Activated effector memory CD4-positive, alpha-beta T cell treated with Interleukin-2 at 50 U/mL for 16 hours (primary cell): ENCODE measurements at places on chromosomes 5 and 9.

- no peak for DNase-seq
Observed at GRCh38 chr9:24095246-24095645, 269.2 kb upstream of the ELAVL2 start.

DNA sequence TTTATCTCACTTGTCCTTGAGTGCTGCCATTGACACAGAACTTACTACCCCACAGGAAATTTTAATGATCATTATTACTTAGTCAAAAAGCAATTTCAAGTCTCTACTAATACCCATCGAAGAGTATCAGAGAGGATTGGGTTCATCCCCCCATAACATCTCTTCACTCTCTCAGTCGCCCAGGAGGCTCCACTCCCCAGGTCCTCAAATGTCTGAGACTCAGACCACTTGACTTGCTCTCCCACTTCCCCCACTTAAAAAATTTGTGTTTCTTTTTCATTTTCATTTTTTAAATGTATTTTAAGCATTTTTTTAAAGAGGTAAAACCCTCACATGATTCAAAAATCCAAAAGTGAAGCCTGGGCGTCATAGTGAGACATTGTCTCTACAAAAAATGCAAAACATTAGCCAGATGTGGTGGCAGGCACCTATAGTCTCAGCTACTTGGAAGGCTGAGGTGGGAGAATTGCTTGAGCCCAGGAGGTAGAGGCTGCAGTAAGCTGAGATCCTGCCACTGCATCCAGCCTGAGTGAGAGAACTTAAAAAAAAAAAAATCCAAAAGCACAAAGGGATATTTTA lies 56.8 kb upstream of the TRAF1 start:
- DNase-seq = no peak

- no peak for DNase-seq
Observed at GRCh38 chr9:130898552-130898852, 1.9 kb upstream of the QRFP start.

DNA sequence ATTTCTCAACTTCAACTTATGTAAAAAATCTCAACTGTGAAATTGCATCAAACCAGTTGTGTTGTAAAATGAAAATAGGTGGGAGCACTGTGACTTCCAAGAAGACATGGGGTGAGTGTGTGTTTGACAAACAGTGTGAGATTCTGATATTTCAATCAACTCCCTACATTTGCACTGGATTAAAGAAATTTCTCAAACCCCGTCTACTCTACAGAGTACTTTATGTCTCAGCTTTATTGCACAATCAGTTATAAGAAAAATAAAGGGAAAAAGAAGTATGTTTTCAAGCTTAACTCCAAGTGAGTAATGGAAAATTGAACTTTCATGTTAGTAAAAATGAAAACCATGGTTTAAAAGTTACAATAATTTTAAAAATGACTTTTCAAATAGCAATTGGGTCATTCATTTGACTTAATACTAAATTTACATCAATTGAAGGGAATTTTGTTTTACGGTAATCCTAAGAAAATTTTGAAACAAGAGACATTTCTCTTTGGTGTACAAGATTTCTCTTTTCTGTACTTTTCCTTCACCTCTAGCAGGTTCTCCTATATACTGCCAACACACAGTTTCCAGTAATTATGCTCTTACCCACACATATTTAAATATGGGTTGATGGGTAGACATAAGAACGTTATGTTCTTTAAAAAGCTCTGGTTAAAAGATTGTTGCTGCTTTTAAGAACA lies 80.3 kb downstream of the CDO1 start:
- DNase-seq = no peak

DNA sequence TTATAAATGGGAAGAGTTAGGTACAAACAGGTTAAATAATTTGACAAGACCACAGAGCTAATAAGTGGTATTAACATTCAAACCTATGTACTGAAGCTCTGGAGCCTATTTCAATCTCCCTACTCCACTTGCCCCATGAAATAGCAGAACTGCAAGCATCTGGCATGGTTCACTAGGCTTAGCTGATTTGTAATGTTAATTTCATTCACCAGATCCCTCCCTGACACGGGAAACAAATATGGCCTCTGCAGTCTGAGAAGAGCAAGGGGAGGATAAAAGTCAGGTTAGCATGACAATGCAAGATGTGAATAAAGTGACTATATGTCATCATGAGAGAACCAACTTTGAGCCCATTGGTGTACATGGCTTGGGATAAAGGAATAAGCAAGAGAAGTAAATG lies 428.8 kb downstream of the BRINP1 start:
- DNase-seq = no peak

- DNase-seq = no peak
Observed at GRCh38 chr9:98375138-98375726, 119.8 kb upstream of the TBC1D2 start.

DNA sequence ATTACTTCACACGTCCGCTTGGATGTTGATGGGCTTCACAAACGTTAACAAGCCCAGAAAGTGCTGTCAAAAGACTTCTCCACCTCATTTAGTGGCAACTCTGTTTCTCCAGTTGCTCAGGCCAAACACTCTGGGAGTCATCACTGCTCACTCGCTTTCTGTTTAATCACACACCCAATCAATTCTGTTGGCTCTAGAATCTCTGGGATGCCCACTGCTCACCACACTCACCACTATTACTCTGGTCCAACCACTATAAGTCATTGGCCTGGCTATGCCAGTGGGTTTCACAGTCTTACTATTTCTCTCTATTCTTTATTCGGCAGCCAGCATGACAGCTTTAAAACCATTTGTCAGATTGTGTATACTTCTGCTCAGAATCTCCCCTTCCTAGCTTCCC lies 163.5 kb downstream of the KDM4C start:
- DNase-seq = no peak

- no peak for DNase-seq
Observed at GRCh38 chr9:33211695-33212393, 28.1 kb upstream of the SPINK4 start.

GRCh38 chr9:87602933-87603643 lies 105.4 kb downstream of the DAPK1 start:
- DNase-seq = no peak

DNA sequence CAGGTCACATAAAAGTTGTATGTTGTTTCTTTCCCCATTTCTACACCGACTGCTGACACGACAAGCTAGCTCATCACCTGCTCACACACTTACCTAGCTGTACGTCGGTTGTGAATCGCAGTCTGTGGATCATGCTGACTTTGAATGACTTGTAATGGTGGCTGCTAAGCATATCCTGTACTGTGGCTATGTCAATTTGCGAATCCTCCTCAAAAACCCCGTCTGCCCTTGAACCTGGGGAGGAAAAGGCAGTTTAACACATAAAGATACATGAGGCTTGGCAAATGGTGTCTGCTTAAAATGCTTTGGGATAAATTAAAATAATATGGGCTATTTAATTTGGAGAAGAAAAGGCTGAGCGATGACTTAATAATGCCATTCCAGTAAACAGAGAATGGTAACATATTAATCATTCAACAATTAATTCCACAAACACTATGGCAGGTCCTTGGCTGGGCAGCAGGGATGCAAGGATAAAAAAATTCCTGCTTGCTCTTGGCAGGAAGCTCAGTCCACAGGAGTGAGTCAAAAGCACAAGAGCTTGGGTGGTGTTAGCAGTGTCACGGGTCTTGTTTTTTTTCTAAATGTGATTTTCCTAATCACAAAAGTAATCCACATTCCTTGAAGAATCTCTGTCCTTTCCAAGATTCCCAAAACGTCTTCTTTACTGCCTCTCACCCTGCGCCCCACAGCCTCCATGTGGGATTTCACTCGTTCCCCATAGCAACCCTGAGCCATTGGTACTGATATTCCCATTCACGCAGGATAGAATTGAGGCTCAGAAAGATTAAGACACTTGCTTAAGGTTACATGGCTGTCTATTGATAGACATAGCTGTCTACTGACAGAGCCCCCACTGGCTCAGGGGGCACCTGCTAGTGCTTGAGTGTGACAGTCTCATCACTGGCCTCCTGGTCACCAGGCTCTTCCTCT lies 222.4 kb downstream of the MAPKAP1 start:
- no peak for DNase-seq

DNA sequence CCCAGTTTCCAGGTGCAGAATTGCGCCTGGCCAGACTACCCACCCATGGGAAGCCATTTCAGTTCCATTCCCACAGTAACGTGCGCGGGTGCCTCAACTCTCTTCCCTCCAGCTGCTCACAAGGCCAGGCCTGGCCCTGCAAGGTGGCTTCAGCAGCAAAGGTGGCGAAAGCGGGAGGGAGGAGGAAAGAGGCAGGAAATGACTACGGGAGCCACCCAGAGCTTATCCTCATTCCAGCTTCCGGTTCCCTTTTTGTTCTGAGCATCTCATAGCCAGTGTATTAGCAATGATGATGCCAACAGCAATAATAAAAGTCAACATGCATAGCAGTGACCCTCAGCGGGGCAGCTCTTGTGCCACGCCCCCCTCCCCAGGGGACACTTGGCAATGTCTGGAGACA lies 101.5 kb upstream of the BOD1 start:
- no peak for DNase-seq

DNA sequence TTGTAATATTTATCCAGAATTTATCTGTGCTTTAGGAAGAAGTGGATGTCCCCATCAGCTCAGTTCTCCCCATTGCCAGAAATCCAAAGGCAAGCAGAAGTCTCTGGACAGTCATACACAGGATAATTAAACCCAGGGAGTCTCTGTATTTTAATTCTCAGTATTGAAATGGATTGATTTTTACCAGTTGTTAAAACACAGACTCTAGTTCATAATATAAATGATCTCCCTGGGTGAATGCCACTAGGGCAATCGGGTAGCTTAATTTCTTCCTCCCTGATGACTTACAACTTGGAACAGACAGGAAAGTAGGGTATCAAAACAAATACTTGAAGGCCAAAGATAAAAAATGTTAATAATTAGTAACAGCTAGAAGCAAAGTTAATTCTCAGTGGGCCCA lies 66.5 kb upstream of the DAP start:
- no peak for DNase-seq

DNA sequence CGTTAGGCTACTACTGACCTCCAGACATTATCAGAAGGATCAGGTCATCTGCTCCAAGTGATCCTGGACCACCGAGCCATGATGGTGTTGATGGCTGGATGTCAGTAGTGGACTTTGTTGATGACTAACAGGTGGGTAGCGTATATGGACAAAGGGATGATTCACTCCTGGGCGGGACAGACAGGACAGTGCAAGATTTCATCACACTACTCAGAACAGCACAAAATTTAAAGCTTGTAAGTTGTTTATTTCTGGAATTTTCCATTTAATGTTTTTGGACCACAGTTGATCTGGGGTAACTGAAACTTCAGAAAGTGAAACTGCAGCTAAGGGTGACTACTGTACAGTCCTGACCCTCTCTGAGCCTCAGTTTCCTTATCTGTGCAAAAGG lies 12.7 kb downstream of the PDGFRB start:
- DNase-seq = no peak

DNA sequence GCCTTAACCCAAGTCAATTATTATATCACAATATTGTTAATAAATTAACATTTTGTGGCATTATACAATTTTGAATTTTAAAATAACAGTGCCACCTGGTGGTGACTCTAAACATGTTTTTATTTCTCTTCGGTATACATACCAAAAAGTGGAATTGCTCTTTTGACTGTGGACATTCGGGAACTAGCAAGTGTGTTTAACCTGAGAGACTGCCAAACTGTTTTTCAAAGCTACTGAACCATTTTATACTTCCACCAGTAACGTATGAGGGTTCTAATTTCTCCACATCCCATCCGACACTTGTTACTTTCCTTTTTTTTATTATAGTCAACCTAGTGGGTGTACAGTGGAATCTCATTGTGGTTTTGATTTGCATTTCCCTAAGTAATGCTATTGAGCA lies 18.3 kb upstream of the HSDL2 start:
- DNase-seq = no peak

GRCh38 chr9:14271093-14271673 lies 42.8 kb downstream of the NFIB start:
- DNase-seq = no peak

DNA sequence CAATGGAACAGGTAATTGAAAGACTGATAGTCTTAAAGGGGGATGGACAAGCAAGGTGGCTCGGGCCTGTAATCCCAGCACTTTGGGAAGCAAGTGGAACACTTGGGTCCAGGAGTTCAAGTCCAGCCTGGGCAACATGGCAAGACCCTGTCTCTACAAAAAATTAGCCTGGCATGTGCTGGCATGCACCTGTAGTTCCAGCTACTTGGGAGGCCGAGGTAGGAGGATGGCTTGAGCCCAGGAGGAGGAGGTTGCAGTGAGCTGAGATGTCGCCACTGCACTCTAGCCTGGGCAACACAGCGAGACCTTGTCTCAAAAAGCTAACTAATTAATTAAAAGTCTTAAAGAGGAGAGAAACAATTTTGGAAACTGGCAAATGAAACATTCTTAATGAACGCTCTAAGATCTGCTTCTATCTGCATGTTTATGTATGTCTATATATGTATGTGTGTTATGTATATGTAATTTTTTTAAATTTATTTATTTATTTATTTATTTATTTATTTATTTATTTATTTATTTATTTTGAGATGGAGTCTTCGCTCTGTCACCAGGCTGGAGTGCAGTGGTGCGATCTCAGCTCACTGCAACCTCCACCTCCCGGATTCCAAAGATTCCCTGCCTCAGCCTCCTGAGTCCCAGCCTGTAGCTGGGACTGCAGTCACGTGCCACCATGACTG lies 80.6 kb downstream of the SFXN1 start:
- DNase-seq = no peak

GRCh38 chr9:84652496-84653120 lies 16.9 kb upstream of the NTRK2 start:
- DNase-seq = no peak

- no peak for DNase-seq
Observed at GRCh38 chr9:115117999-115118878, at the start of gene TNC. TSS of gene TNC (minus strand) at chr9:115118157. CDS start at chr9:115091018, 27,139 bp downstream.

GRCh38 chr5:74919041-74919440 lies 52.9 kb upstream of the FAM169A start:
- DNase-seq = no peak

GRCh38 chr9:138053321-138053868 lies 175.8 kb downstream of the CACNA1B start:
- no peak for DNase-seq

DNA sequence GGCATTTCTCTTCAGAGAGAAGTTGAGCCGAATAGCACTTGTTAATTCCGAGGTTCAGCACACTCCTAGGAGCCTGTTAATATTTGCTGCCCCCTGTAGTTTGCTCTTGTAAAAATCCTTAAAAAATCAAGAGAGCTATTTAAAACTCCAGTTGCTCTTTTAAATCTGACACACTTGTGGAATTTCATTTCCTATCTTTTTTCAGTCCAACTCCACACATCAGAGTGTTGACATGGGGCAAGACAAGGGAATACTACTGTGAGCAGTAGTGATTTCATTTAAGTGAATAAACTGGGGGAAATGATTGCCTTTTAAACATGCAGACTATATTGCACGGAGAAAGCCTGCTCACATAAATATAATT lies 1096.3 kb upstream of the DMAC1 start:
- no peak for DNase-seq
